CD4-positive, alpha-beta T cell treated with Interleukin-10 for 1 hour (primary cell): ENCODE measurements at places on chromosomes 3 and 15.

- DNase-seq = no peak
These were observed 95.9 kb upstream of the AKAP13 start for GRCh38 chr15:85284497-85284896.

GRCh38 chr3:150759947-150760346, 3.0 kb downstream of the SIAH2 start:
- DNase-seq = no peak

GRCh38 chr3:53416530-53416929, 69.2 kb upstream of the DCP1A start:
- no peak for DNase-seq

GRCh38 chr3:102206511-102207031, 228.2 kb upstream of the ZPLD1 start:
- no peak for DNase-seq

- DNase-seq = no peak
These were observed 24.3 kb downstream of the SIAH2 start for GRCh38 chr3:150738688-150739087.

GRCh38 chr3:3392946-3393345, 213.5 kb upstream of the CRBN start:
- no peak for DNase-seq

GRCh38 chr3:188310270-188310710, 156.3 kb downstream of the LPP start:
- DNase-seq = no peak

DNA sequence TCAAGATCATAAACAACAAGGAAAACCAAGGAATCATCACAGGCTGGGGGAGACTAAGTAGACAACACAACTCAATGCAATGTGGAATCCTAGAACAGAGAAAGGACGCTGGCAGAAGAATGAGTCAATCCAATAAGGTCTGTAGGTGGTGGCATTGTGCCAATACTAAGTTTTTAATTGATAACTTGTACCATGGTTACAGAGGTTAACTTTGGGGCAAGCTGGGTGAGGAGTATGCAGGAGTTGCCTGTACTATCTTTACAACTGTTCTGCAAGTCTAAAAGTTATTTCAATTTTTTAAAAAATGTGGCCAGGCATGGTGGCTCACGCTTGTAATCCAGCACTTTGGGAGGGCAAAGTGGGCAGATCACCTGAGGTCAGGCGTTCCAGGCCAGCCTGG, 46.2 kb downstream of the RORA start:
- no peak for DNase-seq

- DNase-seq = no peak
These were observed 352.6 kb downstream of the CGGBP1 start for GRCh38 chr3:87706176-87706575.

- no peak for DNase-seq
These were observed 205.3 kb downstream of the NFKBIZ start for GRCh38 chr3:102054543-102055080.

GRCh38 chr3:12175844-12176453, 17.2 kb upstream of the TIMP4 start:
- DNase-seq = peak; percentile 11

- no peak for DNase-seq
These were observed 617.5 kb downstream of the RBMS3 start for GRCh38 chr3:29898171-29898965.

DNA sequence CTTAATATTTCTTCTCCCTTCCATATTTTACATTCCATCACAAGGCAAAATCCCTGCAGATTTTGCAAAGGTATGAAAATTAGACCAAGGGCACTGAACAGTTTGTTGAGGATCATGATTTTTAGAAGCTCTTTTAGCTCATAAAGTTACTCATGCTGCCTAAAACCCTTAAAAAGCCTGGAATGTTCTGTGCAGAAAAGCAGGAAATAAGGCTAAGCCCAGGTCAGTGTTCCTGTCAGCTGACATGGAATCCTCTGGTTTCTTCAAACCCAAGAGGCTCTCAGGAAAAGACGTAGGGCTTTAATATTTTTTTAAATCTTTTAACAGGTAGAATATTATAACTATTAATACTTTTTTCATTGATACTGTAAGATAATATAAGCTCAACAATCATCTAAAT, 8.2 kb downstream of the CBLB start:
- no peak for DNase-seq

DNA sequence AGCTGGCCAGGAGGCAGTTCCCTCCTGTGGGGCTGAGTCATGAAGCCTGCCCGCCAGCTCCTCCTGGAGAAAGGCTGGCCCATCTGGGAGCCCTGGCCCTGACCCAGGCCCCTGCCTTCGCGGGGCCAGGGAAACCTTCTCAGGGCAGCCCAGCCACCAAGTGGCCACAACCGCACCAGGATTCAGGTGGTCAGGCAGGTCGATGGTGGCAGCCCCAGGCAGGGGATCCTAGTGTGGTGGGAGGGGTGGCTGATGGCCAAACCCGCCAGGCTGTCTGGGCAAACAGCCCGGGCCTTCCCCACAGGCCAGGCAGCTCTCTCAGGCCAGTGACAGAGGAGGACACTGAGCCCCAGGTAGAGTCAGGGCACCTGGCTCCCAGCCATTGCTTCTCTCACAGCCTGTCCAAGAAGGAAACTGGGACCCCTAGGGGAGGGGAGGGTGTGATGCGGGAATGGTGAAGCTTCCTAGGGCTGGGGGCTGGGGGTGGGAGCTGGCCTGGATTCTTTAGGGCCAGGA, 1.2 kb downstream of the TWF2 start:
- no peak for DNase-seq

- DNase-seq = no peak
These were observed 175.2 kb downstream of the LSAMP start for GRCh38 chr3:116270056-116270455.

GRCh38 chr3:18144571-18144970, 280.6 kb downstream of the SATB1 start:
- DNase-seq = no peak

DNA sequence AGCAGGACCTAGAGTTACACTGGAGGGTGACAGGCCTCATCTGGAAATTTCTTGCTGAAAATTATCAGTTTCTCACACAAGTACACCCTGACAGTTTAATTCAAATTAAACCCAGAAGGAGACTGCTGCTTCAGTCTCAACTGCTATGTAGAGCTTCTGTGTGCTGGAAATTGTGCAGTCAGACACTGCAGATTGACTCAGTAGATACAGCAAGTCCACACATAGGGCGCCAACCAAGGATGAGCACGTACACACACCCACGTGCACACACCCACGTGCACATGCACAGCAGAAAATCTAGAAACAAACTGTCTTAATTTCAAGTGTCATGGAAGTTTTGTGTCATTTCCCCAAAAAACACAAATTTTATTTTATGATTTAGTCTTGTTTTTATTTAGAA, 192.9 kb downstream of the PDE8A start:
- DNase-seq = no peak

DNA sequence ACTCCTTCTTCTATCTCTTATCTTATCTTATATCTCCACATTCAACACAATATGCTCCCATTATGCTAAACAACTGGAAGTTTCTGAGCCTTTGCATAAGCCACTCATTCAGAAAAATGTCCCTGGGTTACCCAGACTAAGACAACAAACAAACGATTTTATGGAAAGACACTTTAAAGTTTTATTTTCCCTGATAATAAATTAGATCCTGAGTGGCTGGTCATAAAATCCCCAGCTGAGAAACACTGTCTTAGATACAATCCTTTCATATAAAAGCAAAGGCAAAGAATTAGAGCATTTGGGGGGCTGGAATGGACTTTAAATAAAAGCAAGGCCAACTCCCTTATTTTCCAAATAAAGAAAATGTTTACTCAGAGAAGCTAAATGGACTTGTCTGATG, 322.3 kb downstream of the GBE1 start:
- no peak for DNase-seq

DNA sequence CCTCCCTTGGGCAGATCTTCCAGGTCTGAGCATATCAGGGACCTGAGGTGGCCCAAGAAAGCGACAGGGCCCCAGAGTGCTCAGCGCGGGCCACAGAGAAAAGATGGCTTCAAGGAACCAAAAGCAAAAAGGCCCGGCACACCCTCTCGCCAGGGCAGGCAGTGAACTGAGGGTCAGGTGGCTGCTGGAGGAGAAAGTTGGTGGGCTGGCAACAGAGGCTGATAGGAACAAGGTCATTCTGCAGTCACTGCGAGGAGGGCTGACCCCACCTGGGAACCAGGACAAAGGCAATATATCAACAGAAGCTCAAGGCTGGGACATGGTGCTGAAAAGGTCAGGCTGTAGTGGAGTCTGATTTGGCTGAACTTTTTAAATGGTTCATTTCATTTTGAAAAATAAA, 2.8 kb upstream of the ACSBG1 start:
- no peak for DNase-seq

DNA sequence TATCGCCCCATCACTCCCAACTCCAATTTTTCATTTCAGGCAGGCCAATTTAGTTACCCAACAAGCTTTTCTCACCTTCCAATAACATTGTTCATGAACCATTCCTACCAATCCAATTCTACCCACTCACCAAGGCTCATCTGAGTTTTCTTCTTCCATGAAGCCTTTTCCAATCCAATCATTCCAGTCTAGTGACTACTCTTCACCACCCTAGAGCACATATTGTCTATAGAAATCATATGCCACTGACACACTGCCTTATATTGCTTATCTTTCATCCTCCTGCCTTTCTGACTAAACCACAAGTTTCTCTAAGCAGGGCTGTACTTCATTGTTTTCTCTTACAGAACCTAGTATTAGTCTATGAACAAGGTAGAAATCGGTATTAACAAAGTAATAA, 11.4 kb downstream of the CCDC14 start:
- no peak for DNase-seq

GRCh38 chr3:183988216-183988790, 29.4 kb downstream of the ABCC5 start:
- DNase-seq = no peak

- DNase-seq = peak; percentile 37
These were observed 507 bp downstream of the SLC12A6 start for GRCh38 chr15:34336991-34337556.

DNA sequence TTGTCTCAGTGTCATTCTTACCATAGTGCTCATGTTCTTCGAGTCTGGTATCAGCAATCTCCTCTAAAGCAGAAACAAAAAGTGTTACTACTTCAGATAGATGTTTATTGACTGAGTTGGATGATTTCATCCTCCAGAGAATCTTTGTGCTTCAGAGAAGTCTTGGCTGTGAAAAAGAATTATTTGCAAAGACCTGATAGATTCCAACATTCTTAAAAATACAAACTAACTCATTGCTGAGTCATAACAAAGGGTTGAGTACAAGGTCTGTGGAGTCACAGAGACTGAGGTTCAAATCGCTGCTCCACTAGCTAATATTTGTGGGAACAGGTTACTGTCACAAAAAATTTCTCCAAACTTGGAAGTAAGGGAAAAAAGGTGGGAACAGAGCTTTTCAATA, 9.0 kb upstream of the STRIT1 start:
- DNase-seq = no peak

GRCh38 chr3:123672429-123673146, 87.7 kb upstream of the HACD2 start:
- no peak for DNase-seq

DNA sequence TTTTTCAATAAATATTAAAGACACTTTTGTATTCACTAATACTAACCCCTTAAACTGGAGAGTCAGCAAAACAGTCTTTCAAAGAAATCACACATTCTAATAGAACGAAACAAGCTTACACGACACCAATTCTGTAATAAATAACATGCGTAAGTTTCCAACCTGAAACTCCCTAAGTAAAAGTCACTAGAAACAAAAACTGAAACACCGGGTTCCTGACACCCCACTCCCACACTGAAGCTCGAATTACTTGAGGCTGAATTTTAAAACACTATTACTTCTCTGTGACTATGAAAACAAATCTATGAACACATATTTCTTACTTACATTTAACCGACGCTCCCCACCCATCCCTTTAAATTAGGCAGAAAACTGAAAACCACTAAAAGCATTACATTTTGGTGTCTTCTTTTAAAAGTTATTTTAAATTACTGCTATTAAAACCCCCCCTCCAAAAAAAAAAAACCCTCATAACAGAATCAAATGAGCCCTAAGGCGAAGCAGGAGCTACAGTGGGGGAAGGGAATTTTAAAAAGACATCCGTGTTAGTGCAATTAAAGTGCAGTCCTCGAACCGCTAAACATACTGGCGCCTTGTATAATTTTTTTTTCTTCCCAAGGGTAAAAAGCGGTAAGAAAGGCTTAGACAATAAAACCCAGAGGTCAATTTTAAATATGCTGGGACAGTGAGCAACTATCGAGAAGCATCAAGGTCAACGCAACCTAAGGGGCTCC, 878 bp downstream of the SPPL2A start:
- DNase-seq = peak; percentile 50

- no peak for DNase-seq
These were observed 118.3 kb upstream of the TUSC7 start for GRCh38 chr3:116591236-116591635.

GRCh38 chr15:65789759-65790425, 2.2 kb downstream of the DENND4A start:
- no peak for DNase-seq

GRCh38 chr3:173954647-173955046, 557.1 kb downstream of the NLGN1 start:
- no peak for DNase-seq

DNA sequence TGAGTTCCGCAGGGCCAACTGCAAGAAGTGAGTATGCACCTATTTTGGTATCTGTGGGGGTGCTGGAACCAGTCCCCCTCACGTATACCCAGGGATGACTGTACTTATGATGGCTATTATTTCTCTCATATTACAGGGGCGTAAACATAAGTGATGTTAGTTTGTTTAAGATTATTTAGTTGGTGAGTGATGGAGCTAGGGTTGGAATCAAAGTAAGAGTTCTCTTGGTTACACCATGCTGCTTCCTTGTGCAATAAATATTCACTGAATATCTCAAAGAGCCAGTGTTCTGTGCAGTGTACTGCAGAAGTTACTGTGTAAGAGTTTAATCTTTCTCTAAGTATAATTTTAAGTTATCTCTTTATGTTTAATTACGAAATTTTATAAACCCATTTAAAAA, 12.8 kb upstream of the UTS2B start:
- DNase-seq = no peak

- DNase-seq = no peak
These were observed 88.3 kb downstream of the MYO5A start for GRCh38 chr15:52440414-52440813.

DNA sequence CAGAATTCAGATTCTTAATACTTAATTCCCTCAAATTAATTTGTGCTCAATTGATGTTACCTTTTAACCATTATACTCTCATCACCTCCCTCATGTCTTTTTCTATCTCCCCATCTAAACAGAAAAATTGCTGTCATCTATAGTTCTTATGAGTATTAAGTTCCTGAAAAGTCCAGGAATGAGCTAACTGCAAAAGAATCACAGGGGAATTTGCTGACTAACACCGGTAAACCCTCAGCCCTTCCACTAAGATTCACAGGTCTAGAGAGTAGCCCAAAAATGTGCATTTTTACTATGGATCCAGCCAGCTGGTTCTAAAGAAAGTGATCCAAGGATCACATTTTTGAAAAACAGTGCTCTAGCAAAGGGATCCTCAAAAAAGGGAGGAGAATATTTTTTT, 67.0 kb downstream of the SETD2 start:
- no peak for DNase-seq
